ENCODE measurements at places on chromosomes 3 and 15. TPM values are rescaled to one million over a fixed set of nuclear protein-coding genes. Genes with fewer than 3 reads are reported as not detected.

DNA sequence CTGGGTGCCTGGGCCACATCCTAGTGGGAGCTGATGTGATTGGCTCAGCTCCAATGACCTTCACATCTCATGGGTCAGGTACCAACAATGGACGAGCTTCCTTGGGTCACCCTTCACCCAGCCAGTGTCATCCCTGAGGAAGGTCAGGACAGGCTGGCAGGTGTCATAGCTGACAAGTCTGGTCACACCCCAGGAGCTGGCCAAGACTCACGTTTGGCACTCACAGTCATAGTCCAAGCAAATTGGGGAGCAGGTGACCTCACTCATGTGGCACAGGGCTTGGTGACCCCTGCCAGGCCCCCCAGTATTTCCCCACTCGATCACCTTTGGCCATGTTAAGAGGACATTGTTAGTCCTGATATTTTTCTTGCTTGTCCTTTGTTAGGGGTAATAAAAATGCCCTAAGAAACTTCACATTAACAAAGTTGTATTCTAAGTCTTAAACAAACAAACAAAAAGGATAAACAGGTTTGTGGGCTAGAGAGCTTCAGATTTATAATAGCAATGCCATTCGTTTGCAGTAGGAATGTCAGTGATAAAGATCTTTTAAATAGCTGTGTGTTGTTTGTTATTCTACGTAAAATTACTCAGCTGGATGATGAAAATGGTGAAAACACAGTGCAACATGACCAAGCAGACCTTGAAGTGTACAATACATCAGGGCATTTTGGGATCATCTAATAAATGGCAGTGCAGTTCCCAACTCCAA lies 79.5 kb upstream of the POMGNT2 start:
- peak; percentile 42 for DNase-seq

Gene CD276
- not detected for total RNA-seq

GRCh38 chr3:10195366-10196089 lies 30.8 kb downstream of the IRAK2 start:
- no peak for DNase-seq

GRCh38 chr3:623914-624545 lies 427.5 kb downstream of the CHL1 start:
- no peak for DNase-seq

- no peak for DNase-seq
Measured at GRCh38 chr3:123480428-123480827, 31.5 kb upstream of the ADCY5 start.

- no peak for DNase-seq
Measured at GRCh38 chr3:21847005-21847404, 96.0 kb upstream of the ZNF385D start.

GRCh38 chr3:180698760-180699270 lies 19.5 kb upstream of the CCDC39 start:
- no peak for DNase-seq

All from CD8-positive, alpha-beta T cell (primary cell).